ENCODE measurements at places on chromosomes 11 and 22. TPM values are rescaled to one million over a fixed set of nuclear protein-coding genes. Genes with fewer than 3 reads are reported as not detected.

The SULT4A1 gene
- total RNA-seq = not detected

The TSPAN18 gene
- total RNA-seq = 1.2 TPM

The MYBPC3 gene
- not detected for total RNA-seq

The GLYAT gene
- not detected for total RNA-seq

The GPR83 gene
- not detected for total RNA-seq

DNA sequence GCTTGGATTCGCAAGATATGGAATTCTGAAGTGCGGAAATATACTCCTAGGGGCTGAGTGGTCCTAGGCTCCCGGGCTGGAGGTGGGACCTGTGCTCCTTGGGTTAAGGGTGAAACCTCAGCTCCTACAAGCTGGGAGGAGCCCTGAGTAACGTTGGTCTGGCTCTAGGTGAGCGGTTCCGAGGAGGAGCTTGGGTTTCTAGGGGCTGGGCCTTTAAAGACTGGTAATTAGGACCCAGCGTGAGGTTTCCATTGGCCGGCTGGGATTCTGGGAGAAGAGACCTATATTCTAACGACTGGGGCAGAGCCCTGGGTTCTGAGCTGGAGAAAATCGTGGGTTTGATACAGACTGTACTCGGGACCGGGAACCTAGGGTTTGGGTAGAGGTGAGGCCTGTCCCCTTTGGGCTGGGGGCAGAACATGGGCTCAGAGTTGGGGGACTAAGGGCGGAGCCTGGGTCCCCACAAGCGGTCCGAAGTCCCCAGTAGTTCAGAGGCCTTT is 882 bp upstream of the MAP4K2 start:
- H3K4me3 ChIP-seq = peak overlapping the region; percentile 73
- peak overlapping the region; percentile 92 for H3K27ac ChIP-seq
- no peaks in the 10 kb centered on the region for H3K27me3 ChIP-seq
- H3K4me1 ChIP-seq = peaks cover 8% of the 10 kb centered on the region

DNA sequence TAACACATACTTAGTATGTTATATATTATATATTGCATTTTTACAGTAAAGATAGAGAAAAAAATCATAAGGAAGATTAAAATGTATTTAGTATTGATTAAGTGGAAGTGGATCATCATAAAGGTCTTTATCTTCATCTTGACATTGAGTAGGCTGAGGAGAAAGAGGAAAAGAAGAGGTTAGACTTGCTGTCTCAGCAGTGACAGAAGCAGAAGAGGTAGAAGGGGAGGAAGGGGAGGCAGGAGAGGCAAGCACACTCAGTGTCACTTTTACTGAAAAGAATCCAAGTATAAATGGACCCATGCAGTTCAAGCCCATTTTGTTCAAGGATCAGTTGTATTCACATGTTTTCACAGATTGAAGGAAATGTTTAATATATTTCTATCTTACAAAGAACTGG is 69.7 kb downstream of the GAB2 start:
- H3K27ac ChIP-seq = peak overlapping the region; percentile 80
- no peaks in the 10 kb centered on the region for H3K36me3 ChIP-seq
- peaks cover 9% of the 10 kb centered on the region for H3K4me1 ChIP-seq
- H3K4me3 ChIP-seq = no peak overlapping the region
- no peak for DNase-seq

GRCh38 chr22:35629406-35630216 is 12.5 kb upstream of the MB start:
- H3K4me3 ChIP-seq = no peak overlapping the region
- peak; percentile 89 for DNase-seq
- H3K4me1 ChIP-seq = no peaks in the 10 kb centered on the region

DNA sequence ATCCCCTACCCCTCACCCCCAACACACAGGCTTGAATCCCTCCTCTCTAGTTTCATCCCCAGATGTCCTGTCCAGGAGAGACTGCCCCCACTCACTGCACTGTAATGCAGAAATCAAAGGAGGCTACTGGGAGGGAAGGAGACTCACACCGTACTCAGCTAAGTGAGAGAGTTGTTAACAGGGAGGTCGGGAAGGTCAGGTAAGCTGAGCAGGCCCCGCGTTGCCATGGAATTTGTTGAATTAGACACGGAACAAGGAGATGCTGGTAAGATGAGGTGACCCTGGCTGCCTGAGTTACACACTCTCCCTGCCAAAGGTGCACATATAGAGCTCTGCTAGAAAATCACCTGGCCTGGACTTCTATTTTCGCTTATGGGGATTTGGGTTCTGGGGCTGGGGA is 197.9 kb downstream of the NXPE2 start:
- H3K27ac ChIP-seq = no peak overlapping the region
- no peak for DNase-seq
- no peaks in the 10 kb centered on the region for H3K36me3 ChIP-seq
- no peak overlapping the region for H3K4me3 ChIP-seq

GRCh38 chr11:70399681-70400112 is 1.4 kb downstream of the CTTN start:
- no peaks in the 10 kb centered on the region for H3K27me3 ChIP-seq
- peak overlapping the region; percentile 63 for H3K4me3 ChIP-seq
- H3K27ac ChIP-seq = peak overlapping the region; percentile 96
- no peaks in the 10 kb centered on the region for H3K36me3 ChIP-seq
- DNase-seq = peak; percentile 89
